ENCODE measurements at places on chromosomes 1 and 21.

DNA sequence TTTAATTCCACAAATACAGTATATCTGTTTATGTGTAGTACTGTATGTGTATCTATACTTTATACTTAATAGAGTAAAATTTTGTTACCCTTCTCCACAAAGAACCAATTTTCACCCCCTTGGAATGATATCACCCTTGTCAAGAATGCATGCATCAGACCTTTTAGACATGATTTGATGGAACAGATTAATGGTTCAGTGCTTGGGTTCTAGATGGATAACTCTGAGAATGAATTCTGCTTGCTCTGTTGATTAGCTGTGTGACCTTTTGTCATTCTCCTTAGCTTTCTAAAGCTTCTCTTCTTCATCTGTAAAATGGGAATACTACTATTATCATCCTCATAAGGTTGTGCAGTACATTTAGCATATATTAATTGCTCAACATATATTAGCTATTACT is 105.1 kb downstream of the NEK7 start:
- DNase-seq: no peak

DNA sequence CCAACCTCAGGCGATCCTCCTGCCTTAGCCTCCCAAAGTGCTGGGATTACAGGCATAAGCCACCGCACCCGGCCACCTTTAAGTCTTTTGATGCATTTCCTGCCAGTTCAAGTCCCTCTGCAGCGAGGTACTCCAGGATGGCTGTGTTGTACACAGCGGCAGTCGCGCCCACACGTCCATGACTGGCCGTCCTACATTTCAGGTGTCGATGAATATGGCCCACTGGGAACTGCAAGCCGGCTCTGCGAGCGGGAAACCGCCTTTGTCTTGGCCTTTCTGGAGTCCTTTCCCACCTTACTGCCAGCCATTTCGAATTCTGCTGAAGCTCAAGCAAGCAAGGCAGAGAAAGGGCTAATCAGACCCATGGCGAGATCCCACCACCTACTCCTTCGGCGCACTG is 34.6 kb downstream of the TRAPPC10 start:
- DNase-seq: no peak

DNA sequence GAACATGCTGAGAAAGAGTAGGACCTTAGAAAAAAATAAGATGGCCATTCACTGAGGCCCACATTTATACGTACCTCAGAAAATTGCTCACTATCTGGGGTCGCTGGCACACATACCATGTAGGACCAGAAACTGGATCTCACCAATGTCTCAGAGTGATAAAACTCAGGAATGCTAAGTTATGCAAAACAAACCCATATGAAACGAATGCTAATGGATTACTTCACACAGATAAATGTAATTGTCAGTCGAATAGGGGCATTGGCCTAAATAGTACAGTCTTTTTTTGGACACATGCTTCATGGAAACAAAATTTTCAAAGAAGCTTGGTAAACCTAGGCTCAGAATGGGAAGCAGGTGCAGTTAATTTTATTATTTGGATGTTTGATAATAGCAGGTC is 32.6 kb upstream of the RGS2 start:
- DNase-seq: no peak

- DNase-seq: peak; percentile 51
Measured at GRCh38 chr1:16155537-16156410, at the start of gene EPHA2. Gene EPHA2, minus strand, starts transcription at chr1:16156069. Its CDS starts 137 bp downstream, at chr1:16155932.

DNA sequence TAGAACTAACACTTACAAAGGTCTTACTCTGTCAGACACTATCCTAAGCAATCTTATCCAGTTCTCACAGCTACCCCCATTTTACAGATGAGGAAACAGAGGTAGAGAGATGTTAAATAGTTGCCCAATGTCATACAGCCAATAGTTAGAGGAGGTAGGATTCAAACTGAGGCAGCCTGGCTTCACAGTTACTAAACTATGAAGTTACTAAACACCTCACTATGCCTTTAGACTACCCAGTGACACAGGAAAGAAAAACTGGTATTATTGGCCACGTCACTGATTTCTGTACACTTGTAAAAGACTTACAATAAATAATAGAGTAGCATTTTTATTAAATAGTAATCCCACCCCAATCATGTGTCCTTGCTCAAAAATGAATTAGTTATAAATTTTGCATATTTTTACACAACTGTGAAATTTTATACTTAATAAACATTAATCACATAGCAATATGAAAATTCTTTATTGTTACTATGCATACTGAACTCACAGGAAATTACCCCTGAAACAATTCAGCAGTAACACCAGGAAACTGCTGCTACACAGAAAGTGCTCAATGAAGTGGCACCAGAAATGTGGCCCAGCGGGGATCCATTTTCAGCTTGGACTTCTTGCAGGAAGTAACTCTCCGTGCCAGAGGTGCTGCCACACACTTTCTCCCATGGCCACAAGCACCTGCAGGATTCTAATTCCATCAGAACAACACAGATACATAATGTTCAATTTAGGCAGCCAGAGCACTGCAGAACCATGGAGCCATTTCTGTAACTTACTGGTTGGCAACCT is 69.4 kb downstream of the VAV3 start:
- DNase-seq: no peak

GRCh38 chr1:209370241-209370995 is 213.1 kb upstream of the CAMK1G start:
- no peak for DNase-seq

DNA sequence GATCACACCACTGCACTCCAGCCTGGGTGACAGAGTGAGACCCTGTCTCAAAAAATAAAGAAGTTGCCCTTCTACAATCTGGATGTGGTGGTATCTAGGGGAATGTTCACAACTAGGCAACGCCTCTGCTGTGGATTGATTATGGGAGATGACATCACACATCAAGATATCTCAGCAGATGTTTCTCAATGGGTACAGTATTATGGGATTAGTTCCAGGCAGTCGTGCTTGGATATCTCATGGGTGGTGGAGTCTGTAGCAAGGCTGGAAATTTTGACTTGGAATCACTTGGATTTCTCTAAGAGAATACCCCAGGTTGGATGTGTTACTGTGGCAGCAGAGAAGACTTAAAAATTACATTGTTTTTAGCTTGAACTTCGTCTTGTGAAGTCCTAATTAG is 7.7 kb downstream of the IFNAR2 start:
- DNase-seq: no peak

DNA sequence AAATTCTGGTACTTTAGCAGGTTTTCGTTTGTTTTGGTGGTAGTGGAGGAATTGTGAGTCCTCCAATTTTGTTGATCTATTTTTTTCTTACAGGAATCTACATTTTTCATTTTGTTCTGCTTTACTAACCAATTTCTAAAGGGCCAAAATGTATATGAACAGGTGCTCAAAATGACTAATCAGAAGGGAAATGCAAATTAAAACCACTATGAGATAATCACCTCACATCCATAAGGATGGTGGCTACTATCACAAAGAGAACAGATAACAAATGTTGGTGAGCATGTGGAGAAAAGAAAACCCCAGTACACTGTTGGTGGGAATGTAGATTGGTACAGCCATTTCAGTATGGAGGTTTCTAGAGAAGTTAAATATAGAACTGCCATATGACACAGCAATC is 134.2 kb downstream of the LMO4 start:
- no peak for DNase-seq

DNA sequence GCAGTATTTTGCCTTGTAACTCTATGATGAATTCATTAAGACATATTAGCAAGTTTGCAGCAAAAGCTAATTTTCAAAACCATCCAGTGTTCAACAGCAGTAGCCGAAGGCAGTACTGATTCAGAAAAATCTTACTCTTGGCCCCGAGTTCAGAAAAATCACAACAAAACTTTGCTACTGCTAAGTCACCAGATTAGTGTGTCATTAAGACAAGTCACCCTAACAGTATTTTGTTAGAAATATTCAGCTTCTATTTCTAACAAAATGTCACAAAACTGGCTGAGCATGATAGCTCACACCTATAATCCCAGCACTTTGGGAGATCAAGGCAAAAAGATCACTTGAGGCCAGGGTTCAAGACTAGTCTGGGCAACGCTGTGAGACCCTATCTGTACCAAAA is 8.2 kb downstream of the GTF2B start:
- DNase-seq: no peak

DNA sequence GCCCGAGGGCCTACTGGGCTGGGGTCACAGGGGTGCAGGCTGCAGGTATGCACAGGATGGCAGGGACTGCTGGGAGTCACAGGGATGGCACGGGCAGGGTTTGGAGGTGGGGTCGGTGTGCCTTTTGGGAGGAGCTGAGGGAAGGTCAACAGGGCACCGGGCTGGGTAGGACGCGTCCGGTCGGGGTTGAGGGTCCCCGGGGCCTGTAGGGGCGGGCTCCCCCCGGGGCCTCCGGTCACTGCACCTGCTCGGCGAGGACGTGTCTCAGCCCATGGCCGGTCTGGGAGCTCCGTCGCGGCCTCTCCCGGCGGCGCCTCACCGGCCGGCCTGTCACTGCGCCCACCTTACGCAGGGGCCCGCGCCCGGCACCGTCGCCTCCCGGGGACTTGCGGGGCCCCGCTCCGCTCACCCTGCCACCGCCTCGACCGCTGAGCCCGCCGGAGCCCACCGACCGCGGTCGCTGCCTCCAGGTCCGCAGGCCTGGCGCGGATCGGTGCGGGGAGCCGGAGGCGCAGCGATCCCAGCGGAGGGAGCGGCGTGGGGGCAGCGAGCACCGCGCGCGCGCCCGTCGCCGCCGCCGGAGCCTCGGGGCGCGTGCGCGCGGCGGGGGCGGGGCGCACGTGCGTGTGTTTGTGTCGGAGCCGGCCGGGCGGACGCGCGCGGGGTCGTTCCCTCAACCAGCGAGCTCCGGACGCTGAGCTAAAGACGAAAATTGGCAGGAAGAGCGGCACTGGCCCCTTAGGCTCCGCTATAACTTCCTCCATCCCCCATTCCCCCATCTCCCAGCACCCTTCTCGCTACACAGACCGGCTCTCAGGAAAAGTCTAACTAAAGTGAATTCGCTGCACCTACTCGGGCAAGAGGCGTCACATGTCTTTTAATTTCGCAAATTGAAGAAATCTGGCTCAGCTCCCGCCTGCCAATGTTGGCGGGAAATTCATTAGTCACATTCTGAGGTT is at the start of gene AMIGO1:
Gene AMIGO1, minus strand, starts transcription at position 552 of the 959 bp plus-strand sequence. CDS start 815 bp downstream, outside the sequence.
- peak; percentile 49 for DNase-seq

- DNase-seq: no peak
Measured at GRCh38 chr21:27715131-27715530, 748.2 kb upstream of the ADAMTS5 start.

DNA sequence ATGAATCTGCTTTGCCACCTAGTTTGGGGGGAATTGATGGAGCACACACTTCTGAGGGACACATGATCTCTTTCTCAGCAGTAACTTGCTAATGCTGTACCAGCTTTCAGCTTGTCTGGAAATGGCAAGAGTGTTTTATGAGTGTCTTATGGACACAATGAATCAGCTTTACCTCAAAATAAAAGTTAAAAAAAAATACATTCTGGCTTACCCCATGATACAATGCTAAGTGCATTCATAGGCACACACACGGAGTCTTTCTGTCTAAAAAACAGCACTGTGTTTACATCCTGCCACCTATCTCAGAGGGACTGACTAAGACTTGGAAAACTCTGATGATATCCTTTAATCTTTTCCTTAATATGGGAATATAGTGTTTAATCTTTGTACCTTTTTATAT is 455.5 kb upstream of the ADAMTS5 start:
- DNase-seq: no peak

DNA sequence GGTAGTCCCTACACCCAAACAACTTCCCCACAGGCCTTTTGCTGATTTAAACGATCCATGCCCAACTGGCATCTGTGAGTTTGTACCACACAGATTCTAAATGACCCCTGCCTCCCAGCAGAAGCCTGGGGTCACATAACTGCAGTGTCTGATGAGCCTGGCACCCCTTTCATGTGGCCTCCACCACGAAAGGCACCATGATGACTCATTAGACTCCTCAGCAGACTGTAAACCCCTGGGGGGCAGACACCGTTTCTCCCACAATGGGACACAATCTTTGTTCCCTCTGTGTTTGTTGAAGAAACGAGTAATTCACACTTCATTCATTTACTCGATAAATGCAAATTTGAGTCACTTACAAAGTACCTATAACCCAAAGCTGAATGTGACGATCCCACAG is 81.6 kb downstream of the CCDC185 start:
- no peak for DNase-seq

DNA sequence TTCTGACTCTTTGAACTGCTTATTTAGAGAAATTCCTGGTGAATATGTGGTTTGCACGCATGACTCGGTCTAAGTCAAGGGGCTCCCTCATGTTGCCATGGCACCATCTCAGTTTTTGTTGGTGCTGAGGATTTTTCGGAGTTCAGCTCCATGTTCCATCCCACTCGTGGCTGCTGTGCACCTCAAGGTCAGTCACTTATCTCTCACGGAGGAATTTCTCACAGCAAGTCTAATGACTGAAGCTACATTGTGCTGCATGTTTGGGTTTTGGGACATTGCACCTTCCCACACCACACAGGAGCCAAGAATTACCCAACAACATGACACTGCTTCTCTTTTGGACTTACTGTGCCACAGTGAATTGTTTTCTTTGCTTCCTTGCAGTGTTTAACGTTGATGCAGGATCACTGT is 269.9 kb downstream of the NCAM2 start:
- DNase-seq: no peak

- DNase-seq: no peak
Measured at GRCh38 chr1:151547119-151547899, 7.2 kb downstream of the TUFT1 start.

DNA sequence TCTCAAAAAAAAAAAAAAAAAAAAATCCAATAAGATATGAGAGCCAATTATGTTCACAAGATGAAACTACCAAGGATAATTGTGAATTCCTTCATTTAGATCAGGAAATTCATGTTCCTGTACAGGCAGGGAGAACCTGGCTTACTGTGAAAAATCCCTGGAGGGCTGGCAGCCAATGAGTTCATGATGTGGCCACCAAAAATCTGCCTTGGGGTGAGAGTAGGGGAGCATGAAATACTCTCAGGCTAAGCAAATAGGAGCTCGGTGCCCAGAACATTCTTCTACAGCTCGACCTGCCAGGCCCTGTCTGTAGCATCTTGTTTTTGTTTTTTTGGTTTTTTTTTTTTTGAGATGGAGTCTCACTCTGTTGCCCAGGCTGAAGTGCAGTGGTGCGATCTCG is 50.1 kb downstream of the PIK3CD start:
- no peak for DNase-seq

GRCh38 chr1:198416296-198416695 is 124.2 kb downstream of the ATP6V1G3 start:
- no peak for DNase-seq

- no peak for DNase-seq
Measured at GRCh38 chr1:57384901-57385300, 39.0 kb downstream of the DAB1 start.

Data from caudate nucleus (tissue), 63 donors.